ENCODE measurements at places on chromosomes 7 and 10.

DNA sequence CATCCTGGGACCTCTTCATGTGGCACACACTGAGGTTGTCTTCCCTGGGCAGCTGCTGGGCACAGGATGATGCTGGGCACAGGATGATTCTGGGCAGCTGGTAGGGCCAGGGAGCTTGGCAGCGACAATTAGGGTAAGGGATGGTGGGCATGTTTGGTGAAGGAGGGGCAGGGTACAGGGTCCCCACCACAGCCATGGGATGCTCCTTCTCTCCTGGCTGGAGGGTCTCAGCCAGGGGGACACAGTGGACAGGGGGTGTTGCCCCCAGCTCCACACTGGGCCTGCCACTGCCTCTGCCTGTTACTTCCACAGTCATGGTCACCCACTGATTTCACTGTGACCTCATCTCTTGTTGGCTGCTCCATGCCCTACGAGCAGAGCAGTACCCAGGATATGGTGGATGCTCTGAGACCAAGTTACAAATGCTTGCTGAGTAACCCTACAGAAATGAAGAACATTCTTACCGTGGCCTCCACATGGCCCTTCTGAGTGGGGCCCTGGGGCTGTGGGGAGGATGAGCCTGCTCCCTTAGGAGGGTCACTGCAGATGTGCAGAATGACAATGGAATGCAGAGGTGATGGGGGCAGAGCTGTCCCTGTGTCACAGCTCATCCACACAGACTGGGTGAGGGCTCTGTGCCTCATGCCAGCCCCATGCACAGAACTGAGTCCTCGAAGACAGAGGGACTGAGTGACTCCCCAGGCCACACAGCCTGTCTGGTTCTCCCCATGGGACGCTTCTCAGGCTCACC lies 28.4 kb upstream of the RET start:
- DNase-seq: peak; percentile 7

- DNase-seq: no peak
Measured at GRCh38 chr7:146424084-146424483, 307.5 kb downstream of the CNTNAP2 start.

GRCh38 chr10:113135025-113135424 lies 185.0 kb downstream of the TCF7L2 start:
- DNase-seq: no peak

DNA sequence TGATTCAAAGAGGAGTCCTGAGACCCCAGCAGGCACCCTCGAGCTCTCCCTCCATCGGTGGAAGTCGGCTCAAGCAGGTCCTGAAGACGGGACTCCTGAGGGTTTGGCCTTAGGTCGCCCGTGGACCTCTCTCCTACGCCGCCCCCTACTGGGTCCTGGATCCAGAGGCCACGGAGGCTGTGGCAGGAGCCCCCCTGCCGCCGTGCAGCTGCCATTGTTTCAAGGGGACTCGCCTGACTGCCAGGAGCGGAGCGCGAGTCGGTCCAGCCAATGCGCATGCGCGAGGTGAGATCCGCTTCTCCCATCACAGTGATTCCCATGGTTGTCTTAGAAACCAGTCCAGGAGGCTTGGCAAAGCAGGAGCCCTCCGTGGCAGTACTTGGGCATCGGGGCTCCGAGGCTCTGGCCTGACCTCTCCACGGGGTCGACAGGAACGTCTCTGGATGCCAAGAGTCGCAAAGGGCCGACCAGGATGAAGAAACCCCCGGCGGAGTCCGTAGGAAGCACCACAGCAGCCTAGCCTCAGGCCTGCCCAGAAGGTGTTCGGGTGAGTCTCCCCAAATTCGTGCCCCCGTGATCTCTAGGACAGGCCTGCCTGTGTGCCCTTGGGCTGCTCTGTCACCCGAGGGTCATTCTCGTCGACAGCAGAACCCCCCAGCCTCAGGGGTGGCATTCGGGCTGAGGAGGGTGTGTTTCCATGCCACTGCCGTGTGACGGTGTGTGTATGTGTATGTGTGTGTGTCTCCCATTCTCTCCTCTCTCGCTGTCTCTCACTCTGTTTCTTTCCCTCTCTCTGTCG lies 322.3 kb downstream of the ZNF716 start:
- DNase-seq: no peak

- no peak for DNase-seq
Measured at GRCh38 chr10:112607506-112607905, 160.5 kb downstream of the VTI1A start.

All from T-helper 17 cell (primary cell).